ENCODE measurements at places on chromosomes 7 and 10.

DNA sequence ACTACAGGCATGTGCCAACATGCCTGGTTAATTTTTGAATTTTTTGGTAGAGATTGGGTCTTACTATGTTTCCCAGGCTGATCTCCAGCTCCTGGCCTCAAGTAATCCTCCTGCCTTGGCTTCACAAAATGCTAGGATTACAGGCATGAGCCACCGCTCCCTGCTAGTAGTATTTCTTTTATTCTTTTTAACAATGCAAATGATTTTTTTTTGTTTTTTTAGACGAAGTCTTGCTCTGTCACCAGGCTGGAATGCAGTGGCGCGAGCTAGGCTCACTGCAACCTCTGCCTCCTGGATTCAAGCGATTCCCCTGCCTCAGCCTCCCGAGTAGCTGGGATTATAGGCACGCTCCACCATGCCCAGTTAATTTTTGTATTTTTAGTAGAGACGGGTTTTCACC lies 58.1 kb downstream of the SVIL start:
- no peak for DNase-seq

DNA sequence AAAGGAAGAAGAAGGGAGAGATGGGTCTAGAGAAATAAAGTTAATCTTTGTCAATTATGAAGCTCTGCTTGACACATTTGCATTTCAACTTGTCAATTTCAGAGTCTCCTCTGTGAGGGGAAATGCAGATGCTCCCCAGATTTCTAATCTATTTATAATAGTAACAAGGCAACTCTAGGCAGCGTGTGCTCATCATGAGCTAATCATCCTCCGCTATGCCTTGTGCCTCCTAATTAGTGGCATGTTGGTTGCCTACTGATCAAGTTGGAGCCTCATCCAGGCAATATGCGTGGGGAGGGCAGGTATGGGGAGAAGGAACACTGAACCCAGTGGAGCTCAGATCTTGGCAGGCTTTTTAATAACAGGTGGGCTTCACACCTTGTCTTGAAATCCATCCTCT lies 628.6 kb downstream of the SORCS3 start:
- DNase-seq = no peak

DNA sequence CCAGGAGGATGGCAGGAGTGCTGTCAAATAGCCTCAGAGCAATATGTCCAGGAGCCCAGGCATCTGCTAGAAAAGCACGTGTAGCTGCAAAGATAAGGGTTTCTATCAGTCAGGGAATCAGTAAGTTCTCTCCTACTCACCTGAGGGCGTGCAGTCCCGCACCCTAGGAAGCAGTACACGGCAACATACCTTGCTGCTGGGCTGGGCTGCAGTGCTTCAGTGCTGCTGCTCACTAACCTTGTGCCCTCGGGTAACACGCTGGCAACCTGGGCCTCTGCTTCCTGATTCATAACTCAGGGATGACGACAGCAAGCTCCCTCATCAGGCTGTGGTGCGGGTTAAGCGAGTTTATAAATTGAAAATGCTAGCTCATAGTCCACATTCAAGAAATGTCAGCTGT lies 29.5 kb upstream of the CCNY start:
- no peak for DNase-seq

DNA sequence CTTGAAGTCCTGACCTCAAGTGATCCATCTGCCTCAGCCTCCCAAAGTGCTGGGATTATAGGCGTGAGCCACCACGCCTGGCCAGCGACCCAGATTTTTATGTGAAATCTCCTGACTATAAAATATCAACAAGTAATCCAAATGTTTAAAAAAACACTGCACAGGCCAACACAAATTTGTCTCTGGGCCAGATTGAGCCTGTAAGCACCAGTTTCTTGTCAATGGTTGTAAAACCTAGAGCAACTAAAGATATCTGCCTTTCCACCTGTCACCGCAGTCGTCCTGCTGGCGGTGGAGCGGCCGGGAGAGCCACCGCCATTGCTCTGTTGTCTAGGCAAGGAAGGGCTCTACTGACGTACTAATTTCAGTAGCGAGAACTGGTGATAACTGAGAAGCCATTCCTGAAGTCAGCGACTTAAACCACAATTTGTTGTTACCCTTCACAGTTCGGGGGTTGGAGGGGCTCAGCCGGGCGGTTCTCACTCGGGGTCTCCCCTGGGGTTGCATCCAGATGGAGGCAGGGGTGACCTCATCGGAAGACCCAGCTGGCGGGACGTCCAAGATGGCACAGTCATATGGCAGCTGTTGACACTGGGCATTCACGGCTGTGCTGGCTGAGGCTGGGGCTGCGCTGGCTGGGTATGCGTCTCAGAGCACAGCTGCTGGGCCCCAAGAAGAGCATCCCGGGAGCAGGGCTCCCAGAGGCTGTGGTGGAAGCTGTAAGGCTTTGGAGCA lies 55.2 kb upstream of the PDGFA start:
- DNase-seq = no peak

GRCh38 chr10:124005991-124006392 lies 87.4 kb downstream of the CHST15 start:
- DNase-seq = no peak

DNA sequence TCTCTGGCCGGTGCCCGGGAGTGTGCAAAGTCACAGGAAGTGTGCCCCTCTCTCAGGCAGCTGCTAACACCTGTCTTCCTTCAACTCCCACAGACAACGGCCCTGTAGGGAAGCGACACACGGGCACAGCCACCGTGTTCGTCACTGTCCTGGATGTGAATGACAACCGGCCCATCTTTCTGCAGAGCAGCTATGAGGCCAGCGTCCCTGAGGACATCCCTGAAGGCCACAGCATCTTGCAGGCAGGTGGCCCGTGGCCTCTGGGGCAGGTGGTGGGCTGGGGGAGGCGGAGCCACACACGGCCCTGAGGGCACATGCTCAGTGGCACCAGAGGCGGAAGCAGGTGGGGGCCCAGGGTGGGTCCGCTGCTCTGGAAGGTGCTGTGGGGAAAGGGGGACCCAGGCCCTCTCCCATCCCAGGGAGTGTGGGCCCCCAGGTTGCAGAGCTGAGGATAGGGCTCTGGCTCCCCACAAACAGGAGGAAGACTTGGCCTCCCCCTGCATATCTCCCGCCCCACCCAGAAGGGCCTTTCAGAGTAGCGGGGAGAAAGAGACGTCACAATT lies 6.9 kb downstream of the C10orf105 start:
- DNase-seq = no peak

DNA sequence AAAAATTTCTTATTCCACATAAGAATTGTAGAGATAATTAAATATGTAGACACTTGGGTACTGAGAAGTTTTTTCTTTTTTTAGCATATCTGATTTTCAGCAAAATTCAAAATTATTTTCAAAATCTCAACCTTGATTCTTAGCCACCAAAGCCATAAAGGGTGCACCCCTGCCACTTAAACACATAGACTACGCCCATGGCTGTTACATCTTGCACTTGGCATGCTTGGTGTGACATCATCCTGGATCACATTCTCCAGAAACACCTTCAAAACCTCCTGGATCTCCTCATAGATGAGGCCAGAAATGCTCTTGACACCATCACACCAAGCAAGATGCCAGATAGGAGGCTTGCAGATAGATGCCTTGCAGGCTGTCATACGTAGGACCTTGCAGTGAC lies 89.1 kb upstream of the KLF14 start:
- DNase-seq = no peak

DNA sequence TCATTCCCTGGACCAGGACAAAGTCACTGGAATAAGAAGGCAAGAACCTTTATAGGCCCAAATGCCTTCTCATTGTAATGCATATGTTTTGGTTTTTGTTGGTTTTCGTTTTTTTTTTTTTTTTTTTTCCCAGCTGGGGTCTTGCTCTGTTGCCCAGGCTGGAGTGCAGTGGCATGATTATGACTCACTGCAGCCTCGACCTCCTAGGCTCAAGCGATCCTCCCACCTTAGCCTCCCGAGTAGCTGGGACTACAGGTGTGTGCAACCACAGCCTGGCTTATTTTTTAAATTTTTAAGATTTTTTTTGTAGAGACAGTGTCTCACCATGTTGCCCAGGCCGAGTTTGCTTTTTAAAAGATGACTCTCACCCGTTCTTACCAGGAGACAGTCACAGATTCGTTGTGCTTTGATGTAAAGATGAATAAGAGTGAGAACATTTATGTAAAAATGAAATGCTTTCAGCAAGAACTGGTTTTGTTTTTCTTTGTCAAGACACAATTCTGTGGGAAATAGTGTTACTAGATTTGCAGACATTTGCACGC lies 7.6 kb downstream of the IQCE start:
- no peak for DNase-seq

GRCh38 chr7:116647290-116647689 lies 24.7 kb upstream of the MET start:
- no peak for DNase-seq

DNA sequence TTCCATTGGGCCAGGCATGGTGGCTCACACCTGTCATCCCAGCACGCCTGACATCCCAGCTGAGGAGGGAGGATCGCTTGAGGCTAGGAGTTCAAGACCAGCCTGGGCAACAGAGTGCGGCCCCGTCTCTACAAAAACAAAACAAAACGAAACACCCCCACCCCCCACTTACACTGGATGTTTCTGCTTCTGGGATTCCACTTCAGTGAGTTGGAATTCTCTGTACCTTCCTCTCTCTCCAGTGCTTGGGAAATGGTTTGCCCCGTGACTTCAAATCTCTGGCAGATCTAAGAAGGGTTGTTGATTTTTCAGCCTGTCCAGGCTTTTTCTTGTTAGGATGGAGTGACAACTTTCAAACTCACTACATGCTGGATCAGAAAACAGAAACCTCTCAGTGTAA lies 106.9 kb downstream of the ANLN start:
- DNase-seq = no peak

DNA sequence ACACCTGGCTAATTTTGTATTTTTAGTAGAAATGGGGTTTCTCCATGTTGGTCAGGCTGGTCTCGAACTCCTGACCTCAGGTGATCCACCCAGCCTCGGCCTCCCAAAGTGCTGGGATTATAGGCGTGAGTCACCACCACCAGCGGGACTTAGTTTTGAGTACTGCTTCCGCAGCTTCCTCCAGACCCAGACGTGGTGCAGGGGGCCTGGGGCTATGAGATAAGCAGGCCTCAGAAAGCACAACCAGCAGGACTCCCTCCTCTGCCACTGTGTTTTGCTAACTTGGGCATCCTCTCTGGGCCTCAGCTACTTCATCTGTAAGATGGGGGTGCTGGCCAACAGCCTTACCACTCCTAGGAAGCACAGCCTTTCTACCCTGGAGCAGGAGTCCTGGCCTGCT lies 37.8 kb downstream of the GOLGA7B start:
- no peak for DNase-seq

GRCh38 chr7:66359656-66360211 lies 154.6 kb downstream of the TPST1 start:
- no peak for DNase-seq

DNA sequence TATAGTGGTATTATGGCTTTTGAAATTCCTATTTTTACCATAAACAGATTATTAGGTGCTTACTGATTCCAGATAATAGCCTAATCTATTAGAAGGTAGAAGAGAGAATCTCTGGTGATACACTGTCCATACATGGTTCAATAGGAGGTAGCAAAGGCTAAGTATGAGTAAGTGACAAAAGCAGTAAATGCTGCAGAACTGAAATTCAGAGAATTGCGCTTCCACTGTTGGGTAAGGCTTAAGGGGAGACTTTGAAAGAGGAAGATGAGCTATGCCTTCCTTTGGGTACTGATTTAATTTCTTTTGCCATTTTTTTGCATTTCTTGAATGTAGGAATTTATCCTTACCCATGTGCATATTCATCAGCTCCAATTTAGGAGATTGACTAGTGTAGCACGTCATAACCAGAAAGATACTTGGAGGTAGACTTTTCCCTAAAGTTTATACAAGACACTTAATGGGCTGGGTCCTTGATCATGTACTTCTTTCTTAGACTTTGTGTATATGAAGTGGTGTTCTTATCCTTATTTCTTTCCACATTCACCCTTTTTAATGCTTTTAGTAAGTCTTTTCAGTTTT lies 15.3 kb downstream of the MKLN1 start:
- no peak for DNase-seq

GRCh38 chr7:137592232-137592896 lies 248.8 kb upstream of the PTN start:
- no peak for DNase-seq

GRCh38 chr7:18338910-18339523 lies 156.5 kb upstream of the HDAC9 start:
- no peak for DNase-seq

DNA sequence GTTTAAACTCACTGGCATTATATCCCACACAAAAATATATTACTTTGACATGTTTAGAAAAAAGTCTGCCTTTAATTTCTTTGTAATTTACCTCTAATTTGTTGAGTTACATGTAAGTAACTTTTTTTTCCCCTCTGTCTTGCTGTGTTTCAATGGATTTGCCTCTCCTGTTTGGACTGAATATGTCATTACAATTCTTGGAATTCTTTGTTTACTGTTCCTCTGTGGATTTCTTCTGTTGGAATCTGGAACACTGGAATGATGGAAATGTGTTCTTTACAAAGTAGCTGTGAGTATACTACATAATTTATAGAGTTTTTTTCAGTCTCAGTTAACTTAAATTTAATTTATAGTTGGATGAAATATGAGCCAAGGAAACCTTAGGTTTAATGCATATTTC lies 30.4 kb downstream of the SEPTIN7 start:
- no peak for DNase-seq

DNA sequence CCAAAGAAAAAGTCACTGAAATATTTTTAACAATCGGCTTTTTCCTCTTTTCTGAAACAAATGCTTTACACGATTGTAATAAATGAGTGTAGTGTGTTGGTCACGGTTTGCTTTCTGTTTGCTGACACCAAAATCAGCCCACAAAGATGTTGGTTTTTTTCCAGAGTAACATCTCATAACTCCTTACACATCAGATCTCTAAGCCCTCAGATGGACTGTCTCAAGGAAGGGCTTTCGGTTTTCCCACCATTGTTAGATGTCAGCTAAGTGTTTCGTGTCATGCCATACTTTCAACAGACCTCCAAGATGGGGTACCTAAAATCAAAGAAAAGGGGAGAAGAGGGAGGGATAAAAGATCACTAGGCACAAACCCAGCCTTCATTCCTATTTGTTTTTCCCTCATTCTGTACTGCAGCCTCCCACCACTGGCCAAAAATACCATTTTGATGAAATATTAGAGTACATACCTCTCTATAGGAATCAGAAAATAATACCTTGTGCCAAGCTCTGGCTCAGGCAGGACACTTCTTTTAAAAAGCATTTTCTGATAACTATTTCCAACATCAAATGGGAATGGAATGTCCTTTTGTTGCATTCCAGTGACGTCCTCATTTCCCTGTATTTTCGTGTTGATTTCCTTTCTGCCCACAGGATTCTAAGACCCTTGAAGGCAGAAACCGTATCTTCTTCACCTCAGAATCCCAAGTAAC lies 159.1 kb downstream of the DGKI start:
- DNase-seq = no peak

GRCh38 chr10:132520177-132520811 lies 17.3 kb upstream of the INPP5A start:
- DNase-seq = no peak

- DNase-seq = no peak
These were observed 40.5 kb downstream of the MACC1 start for GRCh38 chr7:20176578-20177242.

All from NCI-H1436 treated with DMSO at 0.1 percent for 48 hours (cell line).